ENCODE measurements at places on chromosomes 13 and 19.

DNA sequence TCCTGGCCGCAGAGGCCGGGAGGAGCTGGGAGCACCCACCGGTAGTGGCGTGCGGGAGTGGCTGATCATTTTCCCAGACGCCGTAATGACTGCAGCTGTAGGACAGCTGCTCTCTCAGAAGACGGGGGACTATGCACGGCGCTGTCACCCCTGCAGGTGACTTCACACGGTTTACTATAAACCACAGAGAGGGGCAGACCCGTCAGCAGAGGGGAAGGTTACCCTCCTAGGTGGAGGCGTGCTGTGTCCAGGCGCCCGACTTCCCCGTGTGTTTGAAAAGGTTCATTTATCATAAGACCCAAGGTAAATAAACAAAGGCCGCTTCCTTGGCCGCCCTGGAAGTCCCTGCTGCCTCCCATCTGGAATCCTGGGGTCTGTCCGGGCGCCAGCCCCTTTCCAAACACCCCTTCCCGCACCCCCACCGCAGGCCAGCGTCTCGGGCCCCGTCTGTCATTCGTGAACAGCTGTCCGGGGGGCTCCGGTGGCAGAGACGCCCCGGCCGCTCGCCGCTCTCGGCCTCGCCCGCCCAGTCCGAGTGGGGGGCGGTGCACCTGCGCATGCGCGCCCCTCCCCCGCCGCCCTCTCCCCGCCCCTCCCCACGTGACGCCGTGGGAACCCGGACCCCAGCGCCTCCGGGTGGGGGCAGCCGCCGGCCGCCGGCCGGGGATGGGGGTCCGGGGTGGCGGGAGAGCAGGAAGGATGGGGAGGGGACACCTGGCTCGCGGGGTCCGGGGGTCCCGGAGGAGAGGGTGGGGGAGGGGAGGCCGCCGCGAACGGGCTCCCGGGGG lies 915 bp downstream of the SHC2 start:
- DNase-seq: no peak

GRCh38 chr19:55546822-55547614 lies 1.7 kb upstream of the SBK3 start:
- no peak for DNase-seq

DNA sequence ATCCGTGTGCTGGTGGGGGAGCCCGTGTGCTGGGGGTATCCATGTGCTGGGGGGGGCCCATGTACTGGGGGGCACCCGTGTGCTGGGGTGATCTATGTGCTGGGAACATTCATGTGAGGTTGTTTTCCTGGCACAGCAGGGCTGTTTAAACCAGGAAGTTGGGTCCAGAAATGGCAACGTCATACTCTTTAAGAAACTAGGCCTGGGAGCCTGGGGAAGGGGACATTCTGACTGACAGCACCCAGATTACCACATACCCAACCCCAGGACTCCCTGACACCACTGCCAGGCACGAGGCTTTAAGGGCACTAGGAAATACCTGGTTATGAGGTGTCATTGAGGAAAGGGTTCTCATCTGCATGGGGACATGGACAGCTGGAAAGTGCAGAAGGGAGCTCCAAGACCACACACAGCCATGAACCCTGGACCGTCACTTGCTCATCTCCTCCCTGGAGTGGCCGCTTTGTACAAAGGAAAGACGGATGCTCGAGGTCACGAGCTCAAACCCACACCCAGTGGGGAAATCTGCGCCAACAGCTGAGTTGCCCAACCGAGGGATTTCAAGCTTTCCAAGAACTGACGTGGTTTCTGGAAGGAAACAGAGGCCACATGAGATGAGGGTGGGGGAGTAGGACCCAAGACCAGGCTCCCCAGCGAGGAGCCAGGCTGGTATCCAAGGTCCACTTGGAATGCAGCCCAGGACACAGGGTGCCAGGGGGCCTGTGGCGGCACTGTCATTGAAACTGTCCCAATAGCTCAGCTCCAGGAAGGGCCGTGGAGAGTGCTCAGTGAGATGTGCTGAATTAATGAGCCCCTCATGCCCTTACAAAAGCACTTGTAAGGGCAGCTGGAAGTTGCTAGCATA lies 40.9 kb downstream of the RAB20 start:
- DNase-seq: no peak

- DNase-seq: peak; percentile 70
These were observed 25.8 kb upstream of the NANOS3 start for GRCh38 chr19:13850910-13851733.
